ENCODE measurements at places on chromosomes 2 and 18. TPM values are rescaled to one million over a fixed set of nuclear protein-coding genes. Genes with fewer than 3 reads are reported as not detected.

ZDBF2 gene
- 1.1 TPM for polyA plus RNA-seq

OR6B2 gene
- polyA plus RNA-seq: not detected

ABCB11 gene
- not detected for polyA plus RNA-seq

MFSD2B gene
- not detected for polyA plus RNA-seq

SLC16A14 gene
- polyA plus RNA-seq: 2.2 TPM

CDH20 gene
- 10.3 TPM for polyA plus RNA-seq

IFT172 gene
- 14.6 TPM for polyA plus RNA-seq

All from brain (organoid and tissue), 16 donors.